Stimulated activated CD8-positive, alpha-beta memory T cell treated with anti-CD3 and anti-CD28 coated beads, Interleukin-4, amount 100 ng/mL, for 48 hours (primary cell): ENCODE measurements at places on chromosomes 3 and 15.

- DNase-seq: no peak
Observed at GRCh38 chr15:76024021-76024768, 12.0 kb upstream of the NRG4 start.

DNA sequence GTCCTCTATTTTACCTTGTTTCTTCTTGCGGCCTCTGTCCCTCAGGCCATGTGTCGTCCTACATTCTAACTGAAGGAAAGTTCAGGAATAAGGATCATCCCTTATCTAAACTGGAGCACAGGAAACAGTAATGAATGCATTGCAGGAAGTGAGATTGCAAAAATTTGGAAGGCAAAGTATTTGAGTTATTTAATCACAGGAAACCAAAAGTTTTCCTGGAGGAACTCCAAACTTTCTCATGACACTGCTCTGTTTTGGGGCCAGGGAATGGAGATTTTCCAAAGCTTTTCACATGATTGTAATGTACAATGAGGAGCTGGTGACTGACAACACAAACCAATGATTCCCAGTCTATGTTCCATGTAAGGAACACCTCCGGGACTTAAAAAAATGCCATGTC is 57.8 kb upstream of the PLSCR4 start:
- no peak for DNase-seq

DNA sequence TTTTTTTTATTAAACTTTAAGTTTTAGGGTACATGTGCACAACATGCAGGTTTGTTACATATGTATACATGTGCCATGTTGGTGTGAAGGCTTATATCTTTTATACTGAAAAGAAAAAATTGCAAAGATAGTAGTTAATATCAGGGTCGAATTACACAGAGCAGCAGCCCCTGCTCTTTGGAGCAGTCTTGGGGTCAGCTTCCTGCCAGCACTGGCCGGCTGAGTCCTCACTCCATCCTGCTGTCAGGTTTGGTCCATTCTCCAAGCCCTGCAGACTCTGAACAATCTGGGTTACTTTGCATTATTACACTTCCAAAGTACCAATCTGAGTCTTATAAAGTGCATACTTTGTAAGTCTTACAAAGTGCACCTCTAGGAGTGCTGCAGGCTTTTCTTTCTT is 66.0 kb downstream of the COL8A1 start:
- DNase-seq: no peak

DNA sequence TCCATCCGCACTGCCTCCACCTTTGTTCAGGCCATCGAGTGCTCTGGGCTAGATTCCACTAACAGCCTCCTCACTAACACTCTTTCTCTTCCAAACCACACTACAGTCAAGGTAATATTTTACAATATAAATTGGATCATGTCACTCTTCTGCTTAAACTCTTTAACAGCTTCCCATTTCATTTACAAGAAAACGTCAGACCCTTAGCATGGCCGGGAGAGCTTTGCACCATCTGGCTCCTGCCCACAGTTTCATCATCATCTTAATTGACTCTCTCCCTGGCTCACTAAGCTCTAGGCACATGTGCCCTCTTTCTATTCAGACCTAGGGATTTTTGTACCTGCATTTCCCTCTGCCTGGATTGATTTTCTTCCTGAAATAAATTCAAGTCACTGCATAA is 354.7 kb downstream of the FGF12 start:
- DNase-seq: no peak

DNA sequence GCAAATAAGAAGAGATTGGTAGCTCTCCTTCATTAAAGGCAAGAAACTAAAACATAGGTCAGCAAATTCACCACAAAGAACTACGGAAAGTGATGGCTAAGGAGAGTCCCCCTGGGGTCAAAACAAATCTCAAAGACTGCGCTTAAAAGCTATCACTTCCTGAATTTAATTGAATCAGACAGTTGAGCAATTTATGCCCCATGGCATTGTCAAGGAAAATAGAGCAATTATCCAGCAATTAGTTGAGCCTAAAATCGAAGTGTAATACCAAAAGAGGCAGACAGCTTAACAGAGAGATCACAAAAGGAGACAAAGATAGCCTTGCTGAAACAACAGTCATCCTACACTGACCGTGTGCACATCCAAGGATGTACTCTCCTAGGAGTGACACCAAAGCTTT is 74.4 kb upstream of the SCN10A start:
- DNase-seq: no peak

DNA sequence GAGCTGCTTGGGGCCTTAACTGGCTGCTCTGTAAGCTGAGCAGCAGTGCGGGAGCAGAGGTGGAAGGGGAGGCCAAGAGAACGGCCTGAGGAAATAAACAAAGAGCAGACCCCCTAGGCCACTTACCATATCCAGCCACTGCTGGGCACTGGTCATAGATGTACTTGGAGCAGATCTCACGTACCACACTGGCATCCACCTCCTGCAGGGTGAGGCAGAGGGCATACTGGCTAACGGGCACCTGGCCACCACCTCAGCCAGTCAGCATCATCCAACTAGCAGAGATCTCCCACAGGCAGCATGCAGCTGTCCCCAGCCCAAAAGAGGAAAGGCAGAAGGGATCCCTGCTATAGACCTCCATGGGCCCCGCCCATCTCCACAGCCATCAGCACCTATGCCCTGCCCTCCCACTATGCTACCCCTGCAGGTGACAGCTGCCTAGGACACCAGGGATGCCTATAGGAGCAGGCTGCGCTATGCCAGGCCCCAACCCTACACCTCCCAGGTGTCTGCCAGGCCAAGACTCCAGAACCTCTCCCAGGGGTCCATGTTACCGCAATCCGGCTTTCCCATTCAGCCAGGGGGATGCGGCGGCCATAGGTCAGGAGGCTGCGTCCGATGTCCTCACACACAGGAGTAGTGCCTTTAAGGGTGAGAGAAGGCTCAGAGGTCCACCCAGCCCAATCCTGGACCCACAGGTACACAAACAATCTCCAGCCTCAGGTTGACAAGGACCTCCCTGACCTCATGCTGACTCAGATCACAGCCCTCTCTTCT is 4.6 kb upstream of the COL7A1 start:
- DNase-seq: no peak
